ENCODE measurements at places on chromosomes 12 and 14. TPM values are rescaled to one million over a fixed set of nuclear protein-coding genes. Genes with fewer than 3 reads are reported as not detected.

TAS2R30 gene
- not detected for polyA plus RNA-seq

OVCH1 gene
- polyA plus RNA-seq, result 0.29 TPM

GRCh38 chr14:92658684-92659083, 89.7 kb downstream of the LGMN start:
- DNase-seq, result no peak

- no peak for DNase-seq
Measured at GRCh38 chr14:30387871-30388270, 171.1 kb upstream of the G2E3 start.

GRCh38 chr12:130743176-130743575, 27.1 kb upstream of the RIMBP2 start:
- DNase-seq, result no peak

DNA sequence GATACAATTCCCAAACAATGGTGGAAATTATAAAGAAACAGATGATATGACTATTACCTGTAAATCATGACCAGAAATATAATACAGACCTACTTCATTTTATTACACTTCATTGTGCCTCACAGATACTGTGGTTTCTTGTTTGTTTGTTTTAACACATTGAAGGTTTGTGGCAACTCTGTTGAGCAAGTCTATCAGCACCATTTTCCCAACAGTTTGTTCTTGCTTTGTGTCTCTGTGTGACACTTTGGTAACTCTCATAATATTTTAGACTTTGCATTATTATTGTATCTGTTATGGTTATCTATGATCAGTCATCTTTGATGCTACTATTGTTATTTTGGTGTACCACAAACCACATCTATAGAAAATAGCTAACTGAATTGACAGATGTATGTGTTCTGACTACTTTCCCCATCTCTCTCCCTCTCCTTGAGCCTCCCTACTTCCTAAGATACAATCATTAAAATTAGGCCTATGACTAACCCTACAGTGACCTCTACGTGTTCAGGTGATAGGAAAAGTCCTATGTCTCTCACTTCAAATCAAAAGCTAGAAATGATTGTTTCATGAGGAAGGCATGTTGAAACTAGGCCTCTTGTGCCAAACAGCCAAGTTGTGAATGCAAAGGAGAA, 49.1 kb downstream of the FBXO33 start:
- DNase-seq, result no peak

DNA sequence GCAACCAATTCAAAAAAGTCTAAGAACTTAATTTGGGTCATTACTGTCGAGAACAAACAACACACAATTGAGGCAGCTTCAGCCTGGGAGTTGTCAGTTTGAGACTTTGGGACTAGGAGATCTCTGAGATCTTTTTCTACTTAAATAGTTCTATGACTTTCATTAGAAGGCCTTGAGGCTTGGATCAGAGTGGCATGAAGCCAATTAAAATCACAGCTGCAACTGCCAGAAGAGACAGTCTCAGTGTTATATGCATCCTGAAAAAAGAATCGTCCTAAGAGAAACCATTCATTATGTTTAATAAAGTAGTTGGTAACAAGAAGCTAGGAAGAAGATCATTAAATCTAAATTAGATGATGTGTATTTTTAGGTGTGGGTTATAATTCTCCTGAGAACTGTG, 170.8 kb upstream of the RASSF8 start:
- DNase-seq, result no peak

GRCh38 chr12:48828293-48828692, 10.0 kb downstream of the CACNB3 start:
- DNase-seq, result no peak

- no peak for DNase-seq
Measured at GRCh38 chr12:108378926-108379325, 39.8 kb upstream of the CMKLR1 start.
